ENCODE measurements at places on chromosomes 4 and X.

DNA sequence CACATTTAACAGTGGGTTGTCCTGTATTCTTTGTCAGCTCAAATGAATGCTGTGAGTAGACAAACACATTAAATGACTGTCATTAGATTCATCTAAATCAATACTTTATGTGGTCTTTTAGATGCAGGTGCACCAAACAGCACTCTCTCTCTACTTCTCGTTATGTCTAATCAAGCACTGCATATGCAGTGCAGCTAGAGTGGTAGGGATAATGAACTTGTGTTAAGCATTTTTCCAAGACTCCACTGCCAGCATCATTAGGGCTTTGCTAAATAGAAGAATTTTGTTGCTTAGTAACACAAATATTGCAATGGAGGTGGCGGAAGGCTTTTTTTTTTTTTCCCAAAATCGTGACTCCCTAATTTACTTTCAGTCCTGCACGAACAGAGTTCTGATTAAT is 447.0 kb upstream of the GALNT7 start:
- DNase-seq = no peak
- H3K27ac ChIP-seq = no peak overlapping the region
- H3K4me1 ChIP-seq = peaks cover 9% of the 10 kb centered on the region
- H3K4me3 ChIP-seq = no peak overlapping the region
- no peaks in the 10 kb centered on the region for H3K27me3 ChIP-seq

GRCh38 chrX:132375941-132376340 is 112.9 kb downstream of the MBNL3 start:
- DNase-seq = no peak
- no peaks in the 10 kb centered on the region for H3K27me3 ChIP-seq
- H3K27ac ChIP-seq = no peak overlapping the region
- no peak overlapping the region for H3K4me3 ChIP-seq
- H3K36me3 ChIP-seq = no peaks in the 10 kb centered on the region

DNA sequence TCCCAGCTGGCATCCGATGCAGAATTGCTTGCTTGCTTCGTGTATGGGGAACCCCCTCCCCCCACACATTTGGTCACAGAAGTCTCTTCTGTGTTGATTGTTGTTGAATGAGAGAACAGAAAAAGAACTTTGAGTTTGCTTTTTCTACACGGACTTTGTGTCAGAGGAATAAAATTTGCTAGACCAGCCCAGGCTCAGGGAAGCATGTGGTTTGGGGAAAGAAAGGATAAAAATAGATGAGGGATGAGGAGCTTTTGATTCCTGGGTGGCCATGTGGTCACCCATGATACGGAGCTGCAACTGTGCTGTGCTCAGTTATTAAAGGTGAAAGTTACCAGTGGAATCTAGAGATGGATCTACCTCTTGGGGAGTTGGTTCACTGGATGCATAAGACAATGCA is 34.2 kb upstream of the ESX1 start:
- H3K4me3 ChIP-seq = no peak overlapping the region
- DNase-seq = no peak
- H3K27ac ChIP-seq = no peak overlapping the region
- peaks cover 29% of the 10 kb centered on the region for H3K4me1 ChIP-seq
- peaks cover 4% of the 10 kb centered on the region for H3K27me3 ChIP-seq

- peaks cover 6% of the 10 kb centered on the region for H3K27me3 ChIP-seq
- H3K4me3 ChIP-seq = no peak overlapping the region
- no peak for DNase-seq
- H3K4me1 ChIP-seq = peaks cover 5% of the 10 kb centered on the region
- no peak overlapping the region for H3K27ac ChIP-seq
- no peaks in the 10 kb centered on the region for H3K36me3 ChIP-seq
Measured at GRCh38 chr4:169931964-169932363, 94.2 kb downstream of the MFAP3L start.

- DNase-seq = no peak
- H3K4me1 ChIP-seq = peaks cover 13% of the 10 kb centered on the region
- no peak overlapping the region for H3K4me3 ChIP-seq
Measured at GRCh38 chrX:148610328-148610698, 109.9 kb downstream of the AFF2 start.

DNA sequence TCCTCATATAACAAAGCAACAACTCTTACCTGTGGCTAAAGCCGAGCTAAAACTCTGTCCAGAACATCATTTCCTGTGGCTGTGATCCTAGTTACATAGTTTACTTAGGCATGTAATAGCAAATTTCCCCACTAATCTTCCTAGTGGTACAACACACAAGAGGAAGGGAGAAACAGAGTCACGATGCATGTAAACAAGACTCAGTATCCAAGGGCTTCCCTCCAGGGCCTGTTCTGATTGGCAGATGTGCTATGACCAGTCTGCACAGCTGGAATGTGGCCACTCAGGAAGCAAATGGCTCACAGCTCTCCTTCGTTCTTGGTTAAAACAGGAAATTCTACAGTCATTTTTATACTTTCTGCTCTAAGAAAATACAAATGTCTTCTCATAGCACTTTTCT is 49.2 kb upstream of the PRSS48 start:
- no peaks in the 10 kb centered on the region for H3K27me3 ChIP-seq
- H3K4me1 ChIP-seq = peaks cover 13% of the 10 kb centered on the region
- no peak for DNase-seq
- H3K27ac ChIP-seq = no peak overlapping the region
- no peak overlapping the region for H3K4me3 ChIP-seq
- H3K36me3 ChIP-seq = peaks cover 43% of the 10 kb centered on the region

DNA sequence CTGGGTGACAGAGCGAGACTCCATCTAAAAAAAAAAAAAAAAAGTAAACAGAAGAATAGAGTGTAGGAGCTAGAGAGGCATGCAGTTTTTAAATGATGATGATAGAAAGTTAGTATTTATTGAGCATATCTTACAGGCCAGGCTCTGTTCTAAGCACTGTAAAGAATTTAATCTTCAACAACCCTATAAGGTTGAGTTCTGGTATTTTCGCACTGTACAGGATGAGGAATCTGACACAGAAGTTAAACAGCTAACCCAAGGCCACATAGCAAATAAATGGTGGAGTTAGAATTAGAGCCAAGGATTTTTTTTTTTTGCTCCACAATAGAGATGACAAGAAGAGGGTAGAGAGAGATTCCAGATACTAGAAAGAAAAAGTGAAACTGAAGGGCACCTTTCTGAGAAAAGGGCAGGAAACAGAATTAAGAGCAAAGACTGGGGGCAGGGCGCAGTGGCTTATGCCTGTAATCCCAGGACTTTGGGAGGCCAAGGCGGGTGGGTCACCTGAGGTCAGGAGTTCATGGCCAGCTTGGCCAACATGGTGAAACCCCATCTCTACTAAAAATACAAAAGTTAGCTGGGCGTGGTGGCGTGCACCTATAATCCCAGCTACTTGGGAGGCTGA is 56.1 kb downstream of the KLHL5 start:
- no peak overlapping the region for H3K27ac ChIP-seq
- H3K27me3 ChIP-seq = peaks cover 2% of the 10 kb centered on the region
- DNase-seq = no peak
- H3K36me3 ChIP-seq = peaks cover 62% of the 10 kb centered on the region

DNA sequence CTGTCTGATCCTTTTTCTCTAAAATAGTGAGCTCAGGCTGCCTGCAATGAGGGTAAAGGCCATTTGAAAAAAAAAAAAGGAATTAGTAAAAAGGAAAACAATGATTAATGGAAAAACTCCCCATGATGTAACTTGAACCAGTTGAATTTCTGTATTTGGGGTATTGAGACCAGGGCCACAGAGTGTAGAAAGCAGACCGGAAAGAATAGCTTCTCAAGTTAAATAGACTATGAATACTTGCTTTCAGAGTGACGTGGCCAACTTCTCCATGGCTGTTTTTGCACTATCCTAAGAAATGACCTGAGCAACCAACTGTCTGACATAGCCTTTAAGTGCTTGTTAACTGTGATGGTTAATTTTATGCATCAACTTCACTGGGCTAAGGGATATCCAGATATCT is 222.1 kb upstream of the INTU start:
- no peak for DNase-seq
- H3K27me3 ChIP-seq = peaks cover 4% of the 10 kb centered on the region
- peaks cover 8% of the 10 kb centered on the region for H3K36me3 ChIP-seq
- no peak overlapping the region for H3K27ac ChIP-seq

GRCh38 chr4:46211406-46211805 is 87.6 kb upstream of the GABRG1 start:
- peaks cover 4% of the 10 kb centered on the region for H3K27me3 ChIP-seq
- H3K4me1 ChIP-seq = no peaks in the 10 kb centered on the region
- no peak overlapping the region for H3K27ac ChIP-seq
- no peaks in the 10 kb centered on the region for H3K36me3 ChIP-seq

GRCh38 chrX:11399489-11400094 is 106.4 kb downstream of the AMELX start:
- H3K36me3 ChIP-seq = no peaks in the 10 kb centered on the region
- H3K27me3 ChIP-seq = no peaks in the 10 kb centered on the region
- no peak overlapping the region for H3K4me3 ChIP-seq
- no peaks in the 10 kb centered on the region for H3K4me1 ChIP-seq

- H3K27ac ChIP-seq = no peak overlapping the region
- peaks cover 5% of the 10 kb centered on the region for H3K4me1 ChIP-seq
- peaks cover 7% of the 10 kb centered on the region for H3K27me3 ChIP-seq
- no peak overlapping the region for H3K4me3 ChIP-seq
- no peak for DNase-seq
Measured at GRCh38 chr4:182056866-182057265, 186.3 kb upstream of the TENM3 start.

- H3K4me1 ChIP-seq = peaks cover 73% of the 10 kb centered on the region
- peak; percentile 71 for DNase-seq
- H3K4me3 ChIP-seq = peak overlapping the region; percentile 99
- peak overlapping the region; percentile 99 for H3K27ac ChIP-seq
- H3K36me3 ChIP-seq = peaks cover 10% of the 10 kb centered on the region
Measured at GRCh38 chr4:108166441-108167315, 2.1 kb downstream of the LEF1 start.

GRCh38 chrX:72097098-72097497 is 34.6 kb downstream of the RTL5 start:
- no peak overlapping the region for H3K27ac ChIP-seq
- no peak overlapping the region for H3K4me3 ChIP-seq
- peaks cover 10% of the 10 kb centered on the region for H3K4me1 ChIP-seq

DNA sequence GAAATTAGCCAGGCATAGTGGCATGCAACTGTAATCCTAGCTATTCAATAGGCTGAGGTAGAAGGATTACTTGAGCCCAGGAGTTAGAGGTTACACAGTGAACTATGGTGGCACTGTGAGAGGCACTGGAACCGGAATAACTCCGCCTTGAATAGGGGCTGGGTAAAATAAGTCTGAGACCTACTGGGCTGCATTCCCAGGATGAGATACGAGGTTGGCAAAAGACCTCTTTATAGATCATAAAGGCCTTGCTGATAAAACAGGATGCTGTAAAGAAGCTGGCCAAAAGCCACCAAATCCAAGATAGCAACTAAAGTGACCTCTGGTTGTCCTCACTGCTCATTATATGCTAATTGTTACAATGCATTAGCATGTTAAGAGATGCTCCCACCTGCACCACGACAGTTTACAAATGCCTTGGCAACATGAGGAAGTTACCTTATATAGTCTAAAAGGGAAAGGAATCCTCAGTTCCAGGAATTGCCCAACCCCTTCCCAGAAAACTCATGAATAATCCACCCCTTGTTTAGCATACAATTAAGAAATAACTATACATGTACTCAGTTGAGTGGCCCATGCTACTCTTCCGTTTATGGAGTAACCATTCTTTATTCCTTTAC is 88.6 kb downstream of the CENPC start:
- H3K27ac ChIP-seq = no peak overlapping the region
- H3K4me1 ChIP-seq = peaks cover 6% of the 10 kb centered on the region
- H3K36me3 ChIP-seq = peaks cover 43% of the 10 kb centered on the region

DNA sequence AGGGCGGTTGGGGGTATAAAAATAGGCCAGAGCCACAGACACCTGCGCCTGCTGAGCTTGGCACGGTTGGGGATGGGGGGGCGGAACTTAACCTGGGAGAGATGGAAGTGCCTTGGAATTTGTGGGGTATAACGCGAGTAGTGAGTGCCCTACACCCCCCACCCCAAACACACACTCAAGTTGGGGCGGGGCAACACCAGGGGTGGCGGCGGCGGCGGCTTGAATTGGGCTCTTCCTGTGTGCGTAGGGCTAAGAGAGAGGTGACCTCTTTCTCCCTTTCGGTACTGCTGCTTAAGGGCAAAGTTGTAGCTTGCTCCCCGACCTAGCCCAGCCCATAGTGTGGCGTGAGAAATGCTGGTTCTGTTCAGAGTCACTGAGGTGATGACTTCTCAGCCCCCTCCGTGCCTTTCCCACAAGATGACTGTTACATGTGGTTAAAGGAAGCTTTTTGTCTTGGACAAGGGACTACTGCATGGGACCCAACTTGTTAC is 839 bp downstream of the STK26 start:
- H3K4me1 ChIP-seq = peaks cover 59% of the 10 kb centered on the region
- H3K36me3 ChIP-seq = peaks cover 18% of the 10 kb centered on the region
- peaks cover 3% of the 10 kb centered on the region for H3K27me3 ChIP-seq
- peak; percentile 54 for DNase-seq

DNA sequence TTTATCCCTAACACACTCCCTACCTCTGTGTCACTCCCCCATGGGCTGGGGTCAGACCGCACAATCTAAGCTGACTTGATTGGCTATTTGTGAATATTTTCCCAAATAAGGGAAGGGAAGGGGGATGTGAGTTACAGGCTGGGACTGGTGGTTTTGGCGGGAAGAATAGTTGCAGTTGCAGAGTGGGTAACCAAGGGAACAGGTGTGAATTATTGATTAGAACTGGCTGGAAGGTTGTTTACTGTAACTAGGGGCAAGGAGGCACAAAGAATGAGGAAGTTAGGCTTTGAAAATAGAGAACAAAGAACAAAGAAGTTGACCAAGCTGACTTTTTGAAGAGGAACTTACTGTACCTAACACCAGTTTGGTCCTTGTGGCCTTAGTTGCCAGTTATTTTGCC is 88.0 kb upstream of the XAGE2 start:
- H3K27ac ChIP-seq = no peak overlapping the region
- DNase-seq = no peak
- no peaks in the 10 kb centered on the region for H3K27me3 ChIP-seq
- H3K4me1 ChIP-seq = no peaks in the 10 kb centered on the region
- H3K4me3 ChIP-seq = no peak overlapping the region
- H3K36me3 ChIP-seq = no peaks in the 10 kb centered on the region

DNA sequence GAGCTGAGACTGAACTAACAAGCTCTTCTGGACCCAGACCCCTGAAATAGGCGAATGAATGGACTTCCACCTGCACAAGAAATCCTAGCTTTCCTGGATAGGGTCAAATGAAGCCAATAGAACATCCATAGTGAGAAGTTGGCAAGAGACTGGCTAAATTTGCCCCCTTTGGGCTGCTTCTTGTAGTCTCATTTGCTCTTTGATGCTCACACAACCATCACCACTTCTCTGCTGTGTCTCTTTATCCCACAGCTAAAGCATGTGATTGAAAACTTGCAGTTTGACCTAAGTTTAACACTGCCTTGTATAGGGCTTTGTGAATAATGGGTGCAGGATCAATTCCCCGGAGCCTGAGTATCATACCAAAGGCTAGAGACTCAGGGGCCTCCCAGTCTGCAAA is 38.2 kb downstream of the NLGN3 start:
- H3K27me3 ChIP-seq = peaks cover 4% of the 10 kb centered on the region
- no peak for DNase-seq
- H3K36me3 ChIP-seq = no peaks in the 10 kb centered on the region
- peak overlapping the region; percentile 100 for H3K27ac ChIP-seq
- H3K4me3 ChIP-seq = peak overlapping the region; percentile 84
- peaks cover 48% of the 10 kb centered on the region for H3K4me1 ChIP-seq
